Stimulated activated naive CD4-positive, alpha-beta T cell (primary cell): ENCODE measurements at places on chromosomes 11 and 22.

DNA sequence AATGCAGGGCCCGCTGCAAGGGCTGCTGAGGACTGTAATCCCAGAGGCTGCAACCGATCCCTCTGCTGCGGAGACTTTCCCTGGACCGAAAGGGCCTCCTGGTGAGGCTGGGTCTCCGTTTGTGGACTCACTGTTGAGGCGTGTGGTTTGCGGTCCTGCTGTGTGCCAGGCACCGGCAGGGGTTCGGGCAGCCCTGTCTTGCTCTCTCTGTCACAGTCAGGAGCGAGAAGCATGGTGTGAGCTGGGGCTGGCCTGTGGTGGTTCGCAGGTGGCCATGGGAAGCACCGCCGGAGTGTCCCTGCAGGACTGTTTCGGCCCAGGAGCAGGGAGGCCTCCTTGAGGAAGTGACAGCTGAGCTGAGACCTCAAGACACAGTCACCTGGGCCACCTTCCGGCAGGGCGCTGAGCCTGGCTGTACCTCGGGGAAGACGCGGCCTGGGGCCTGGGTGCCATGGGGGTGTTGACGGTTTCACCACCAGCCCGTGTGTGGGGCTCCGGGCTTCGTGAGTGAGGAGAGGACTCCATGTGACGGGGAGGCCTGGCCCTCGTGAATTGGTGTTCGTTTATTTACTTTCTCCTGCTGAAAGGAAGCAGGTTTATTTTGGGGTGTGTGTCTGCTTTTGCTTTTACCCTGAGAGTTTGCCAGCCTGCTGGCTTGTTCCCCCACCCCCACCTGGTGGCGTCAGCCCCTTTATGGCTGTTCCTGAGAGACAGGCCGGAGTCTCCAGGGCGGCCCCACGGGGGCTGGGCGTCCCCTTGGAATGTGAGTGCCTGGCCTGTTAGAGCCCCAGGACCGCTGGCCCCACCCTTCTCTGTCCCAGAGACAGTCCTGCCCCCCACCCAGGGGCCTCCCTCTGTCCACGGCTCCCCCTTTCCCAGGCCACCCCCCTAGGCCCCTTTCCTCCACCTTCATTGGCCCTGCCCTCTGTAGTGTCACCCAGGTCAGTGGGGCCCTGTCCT lies 122.5 kb downstream of the KCNQ1OT1 start:
- no peak for DNase-seq

DNA sequence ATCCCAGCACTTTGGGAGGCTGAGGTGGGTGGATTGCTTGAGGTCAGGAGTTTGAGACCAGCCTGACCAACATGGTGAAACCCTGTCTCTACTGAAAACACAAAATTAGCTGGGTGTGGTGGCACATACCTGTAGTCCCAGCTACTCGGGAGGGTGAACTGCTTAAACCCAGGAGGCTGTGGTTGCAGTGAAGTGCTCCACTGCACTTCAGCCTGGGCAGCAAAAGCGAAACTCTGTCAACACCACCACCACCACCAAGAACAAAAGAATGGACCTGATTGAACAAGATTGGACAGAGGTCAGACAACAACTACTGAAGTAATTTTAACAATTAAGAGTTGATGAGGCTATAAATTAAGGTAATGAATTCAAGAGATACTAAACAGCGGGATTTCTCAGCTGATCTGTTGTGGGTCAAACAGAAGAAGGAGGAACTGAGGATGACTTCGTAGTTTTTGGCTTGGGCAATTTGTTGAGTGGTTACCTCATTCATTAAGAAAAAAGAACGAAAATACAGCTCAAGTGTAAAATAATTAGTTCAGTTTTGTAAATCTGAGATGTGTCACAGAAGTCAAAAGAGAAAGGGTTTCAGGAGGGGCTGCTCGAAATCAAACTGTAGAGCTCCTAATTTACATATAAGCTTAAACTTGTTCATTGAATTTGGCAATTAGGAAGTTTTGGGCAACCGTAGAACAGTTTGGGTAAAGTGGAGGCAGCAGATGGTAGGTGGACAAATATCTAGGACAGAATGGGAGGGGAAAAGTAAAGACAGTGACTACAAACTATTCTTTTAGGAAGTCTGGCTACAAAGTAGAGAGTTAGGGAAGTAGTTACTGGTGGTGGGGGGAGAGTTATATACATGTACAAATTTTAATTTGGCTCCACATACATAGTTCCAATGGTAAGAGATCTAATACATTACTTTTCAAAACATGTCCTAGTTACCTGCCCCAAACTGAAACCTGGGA lies 4.5 kb downstream of the IL18 start:
- no peak for DNase-seq

DNA sequence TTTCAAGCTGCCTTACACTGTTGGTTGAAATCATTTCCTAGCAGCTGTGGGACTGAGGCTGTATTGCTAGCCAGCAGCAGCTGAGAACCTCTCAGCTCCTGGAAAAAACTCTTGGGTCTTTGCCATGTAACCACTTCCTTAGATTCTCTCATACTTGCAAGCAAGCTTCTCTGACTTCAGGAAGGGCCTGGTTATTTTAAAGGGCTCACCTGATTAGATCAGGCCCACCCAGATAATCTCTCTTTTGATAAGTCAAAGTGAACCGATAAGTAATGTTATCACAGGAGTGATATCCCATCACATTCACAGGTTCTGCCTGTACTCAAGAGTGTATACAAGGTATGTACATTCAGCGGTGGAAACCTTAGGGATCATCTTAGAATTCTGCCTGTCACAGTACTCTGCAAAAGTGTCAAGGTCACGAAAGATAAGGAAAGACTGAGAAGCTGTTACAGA lies 7.4 kb upstream of the CLPB start:
- no peak for DNase-seq

GRCh38 chr11:119550053-119550752 lies 127.2 kb upstream of the THY1 start:
- no peak for DNase-seq

GRCh38 chr22:24146791-24147353 lies 34.4 kb upstream of the SUSD2 start:
- no peak for DNase-seq

DNA sequence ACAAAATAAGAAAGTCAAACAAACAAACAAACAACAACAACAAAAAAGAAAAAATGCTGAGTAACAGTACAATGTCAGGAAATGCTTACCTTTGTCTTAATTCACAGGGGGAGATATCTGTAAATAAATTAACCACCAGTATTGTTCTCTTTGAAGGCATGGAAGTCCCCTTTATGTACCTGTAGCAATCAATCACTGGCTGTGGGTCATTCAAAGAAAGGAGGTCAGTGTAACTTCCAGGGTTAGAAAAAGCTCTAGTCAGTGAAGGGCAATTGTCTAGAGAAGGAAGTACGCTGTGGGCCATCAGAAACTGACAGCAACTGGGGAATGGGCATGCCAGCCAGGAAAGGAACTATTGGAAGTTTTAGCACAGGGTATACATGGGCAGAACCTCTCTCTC lies 121.5 kb upstream of the LUZP2 start:
- no peak for DNase-seq

- DNase-seq, result peak; percentile 36
Observed at GRCh38 chr22:37284805-37285355, 2.6 kb downstream of the CYTH4 start.

DNA sequence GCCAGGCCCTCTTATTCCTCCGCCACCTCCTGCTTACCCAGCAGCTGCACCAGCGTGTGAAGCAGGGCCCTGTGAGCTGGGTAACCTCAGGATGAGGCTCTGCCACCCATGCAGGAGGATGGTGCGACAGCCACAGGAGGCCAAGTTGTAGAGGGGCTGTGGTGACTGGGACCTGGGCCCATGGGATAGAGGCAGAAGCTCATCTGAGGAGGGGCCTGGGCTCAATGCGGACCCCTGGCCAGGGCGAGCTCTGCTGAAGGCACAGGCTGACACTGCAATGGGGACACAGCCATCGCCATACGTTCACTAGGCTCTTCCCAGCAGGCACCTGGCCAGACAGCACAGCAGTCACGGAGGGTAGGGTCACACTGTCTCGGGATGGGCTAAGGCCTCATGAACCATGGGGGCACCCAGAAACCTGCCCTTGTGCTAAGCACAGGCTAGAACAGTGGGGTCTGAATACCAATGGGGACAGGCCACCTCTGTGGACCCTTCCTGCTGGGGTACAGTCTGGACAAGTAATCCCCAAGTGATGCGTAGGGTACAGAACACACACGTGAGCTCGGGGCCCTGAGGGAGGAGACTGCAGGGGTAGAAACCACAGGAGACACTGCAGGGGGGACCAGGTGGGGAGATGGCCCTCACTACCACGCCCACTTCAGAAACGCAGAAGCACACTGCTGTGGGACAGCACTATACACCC lies 35.3 kb downstream of the GNB1L start:
- DNase-seq, result no peak
